Muscle of arm (tissue), 14 donors: ENCODE measurements at places on chromosomes 7 and 10.
A peak's percentile ranks its signal among the peaks of the same experiment; 100 is the strongest.

DNA sequence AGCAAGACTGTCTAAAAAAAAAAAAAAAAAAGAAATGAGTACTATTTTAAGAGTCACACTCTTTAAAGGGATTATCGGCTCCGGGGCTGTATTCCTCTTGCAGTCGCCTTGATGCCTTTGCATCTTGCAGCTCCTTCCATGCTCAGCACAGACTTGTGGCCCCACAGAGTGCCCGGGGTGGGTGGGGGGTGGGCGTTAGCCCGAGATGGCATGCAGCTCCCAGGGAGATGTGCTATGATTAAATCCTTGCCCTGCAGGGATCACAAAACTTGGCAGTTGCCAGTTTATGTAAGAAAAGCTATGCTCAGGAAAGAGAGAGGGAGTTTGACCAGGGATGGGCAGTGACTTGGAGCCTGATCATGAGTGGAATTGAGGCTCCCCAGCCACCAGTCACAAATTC is 81.9 kb downstream of the CCDC3 start:
- DNase-seq: no peak

GRCh38 chr7:36305648-36306047 is 84.0 kb upstream of the ANLN start:
- no peak for DNase-seq

GRCh38 chr7:115410972-115411686 is 489.2 kb downstream of the MDFIC start:
- no peak for DNase-seq

DNA sequence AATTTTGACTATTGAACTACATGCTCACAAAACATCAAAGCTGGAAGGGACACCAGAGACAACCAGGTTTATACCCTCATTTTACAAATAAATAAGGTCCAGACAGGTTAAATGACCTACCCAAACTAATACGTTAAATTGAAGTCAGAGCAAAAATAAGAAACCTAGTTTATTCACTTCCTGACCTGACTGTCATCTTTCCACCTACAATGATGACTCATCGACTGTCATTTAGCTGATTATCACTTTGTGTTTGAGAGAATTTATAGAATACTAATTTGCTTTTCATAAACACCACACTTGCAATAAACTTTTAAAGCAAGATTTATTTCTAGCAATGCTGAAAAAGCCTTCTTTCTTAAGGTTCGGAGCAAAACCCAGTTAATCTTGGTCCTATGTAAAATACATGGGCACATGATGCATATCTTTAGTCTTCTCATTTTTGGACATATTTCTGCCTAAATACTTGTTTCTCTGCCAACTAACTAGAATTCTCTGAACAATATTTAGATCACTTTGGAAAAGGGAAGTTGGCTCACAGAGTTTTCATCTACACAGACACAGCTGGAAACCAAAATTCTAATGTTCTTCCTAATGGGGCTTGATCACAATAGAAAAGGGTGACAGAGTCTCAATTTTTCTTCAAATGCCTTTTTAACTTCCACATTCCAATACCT is 16.7 kb upstream of the LRRN3 start:
- DNase-seq: no peak

- no peak for DNase-seq
These were observed 7.1 kb downstream of the CAMK2G start for GRCh38 chr10:73867126-73867807.

DNA sequence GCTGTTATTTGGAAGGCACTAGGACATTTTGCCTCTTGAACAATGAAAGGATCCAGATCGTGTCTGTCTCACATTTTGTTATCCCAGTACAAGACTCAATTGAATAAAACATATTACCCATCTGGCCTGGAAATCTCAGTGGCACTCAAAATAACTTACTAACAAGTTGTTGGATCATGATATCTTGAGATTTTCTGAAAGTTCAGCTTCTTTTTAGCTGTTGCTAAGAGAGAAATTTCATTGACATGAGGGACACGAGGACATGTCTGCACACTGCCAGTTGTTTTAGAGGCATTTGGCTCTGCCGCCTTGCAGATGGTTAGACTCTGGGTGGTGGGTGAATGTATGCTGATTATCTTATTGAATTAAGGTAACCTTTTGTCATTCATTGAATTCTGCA is 41.0 kb downstream of the KAT6B start:
- DNase-seq: no peak

- no peak for DNase-seq
These were observed 23.0 kb upstream of the SNX13 start for GRCh38 chr7:17963281-17963680.

GRCh38 chr10:128624656-128625530 is 498.7 kb upstream of the MKI67 start:
- peak; percentile 31 for DNase-seq

DNA sequence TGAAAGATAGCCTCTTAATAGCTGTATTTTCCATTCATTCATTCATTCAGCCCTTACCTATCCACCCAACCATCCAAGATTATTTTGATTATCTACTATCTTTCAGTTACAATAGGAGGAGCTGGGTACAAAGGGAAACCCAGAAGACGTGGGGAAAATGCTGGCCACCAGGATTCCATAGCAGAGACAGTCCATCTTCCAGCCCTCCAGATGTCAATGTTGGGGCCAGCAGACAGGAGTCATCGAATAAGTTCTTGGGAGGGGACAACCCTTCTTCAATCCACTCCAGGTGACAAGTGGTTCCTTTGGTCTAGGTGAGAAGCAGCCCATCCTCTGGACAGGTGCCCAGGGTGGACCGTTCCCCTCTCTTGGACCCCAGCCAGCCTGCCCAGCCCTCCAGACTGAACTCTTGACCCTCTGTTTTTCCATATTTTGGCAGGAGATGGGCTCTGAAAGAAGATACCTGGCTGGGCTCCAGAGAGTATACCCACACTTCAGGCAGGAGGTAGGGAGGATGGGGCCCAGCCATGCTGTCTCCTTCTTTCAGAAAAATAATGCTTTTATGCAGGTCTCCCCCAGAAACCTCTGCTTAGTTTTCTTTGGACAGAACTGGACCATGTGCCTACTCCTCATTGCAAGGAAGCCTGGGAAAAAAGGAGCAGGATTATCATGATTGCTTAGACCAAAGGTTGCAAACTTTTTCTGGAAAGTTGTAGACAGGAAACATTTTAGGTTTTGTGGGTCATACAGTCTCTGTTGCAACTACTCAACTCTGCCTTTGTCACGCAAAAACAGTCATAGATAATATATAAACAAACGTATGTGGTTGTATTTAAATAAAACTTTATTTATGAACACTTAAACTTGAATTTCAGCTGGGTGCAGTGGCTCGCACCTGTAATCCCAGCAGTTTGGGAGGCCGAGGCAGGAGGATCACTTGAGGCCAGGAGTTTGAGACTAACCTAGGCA is 95.5 kb upstream of the SMNDC1 start:
- no peak for DNase-seq

DNA sequence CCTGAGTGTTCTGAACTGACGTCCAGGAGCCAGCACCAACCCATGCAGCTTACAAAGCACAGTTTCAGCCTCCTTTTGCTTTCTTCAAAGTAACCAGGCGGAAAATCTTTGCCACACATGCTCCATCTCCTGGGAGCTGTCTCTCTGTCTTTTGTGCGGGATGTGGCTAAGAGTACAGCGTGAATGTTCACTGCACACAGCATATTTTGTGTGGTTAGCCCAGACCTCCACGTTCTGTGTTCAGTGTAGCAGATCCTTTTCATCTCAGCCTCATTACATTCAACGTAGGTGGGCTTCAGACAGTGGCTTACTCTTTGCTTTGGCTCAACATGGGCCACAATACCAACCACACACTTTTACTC is 200.8 kb downstream of the TNS3 start:
- DNase-seq: no peak

- no peak for DNase-seq
These were observed 307.7 kb downstream of the BICC1 start for GRCh38 chr10:58820386-58820785.
